NCI-H2107 (cell line): ENCODE measurements at places on chromosomes 4 and X.

GRCh38 chrX:155334486-155335336 lies at the start of gene CLIC2:
TSS of gene CLIC2 (minus strand) at chrX:155334614. CDS start at chrX:155334427, 187 bp downstream.
- no peak for DNase-seq

- DNase-seq, result no peak
Observed at GRCh38 chr4:96739101-96739500, 899.2 kb downstream of the PDHA2 start.

DNA sequence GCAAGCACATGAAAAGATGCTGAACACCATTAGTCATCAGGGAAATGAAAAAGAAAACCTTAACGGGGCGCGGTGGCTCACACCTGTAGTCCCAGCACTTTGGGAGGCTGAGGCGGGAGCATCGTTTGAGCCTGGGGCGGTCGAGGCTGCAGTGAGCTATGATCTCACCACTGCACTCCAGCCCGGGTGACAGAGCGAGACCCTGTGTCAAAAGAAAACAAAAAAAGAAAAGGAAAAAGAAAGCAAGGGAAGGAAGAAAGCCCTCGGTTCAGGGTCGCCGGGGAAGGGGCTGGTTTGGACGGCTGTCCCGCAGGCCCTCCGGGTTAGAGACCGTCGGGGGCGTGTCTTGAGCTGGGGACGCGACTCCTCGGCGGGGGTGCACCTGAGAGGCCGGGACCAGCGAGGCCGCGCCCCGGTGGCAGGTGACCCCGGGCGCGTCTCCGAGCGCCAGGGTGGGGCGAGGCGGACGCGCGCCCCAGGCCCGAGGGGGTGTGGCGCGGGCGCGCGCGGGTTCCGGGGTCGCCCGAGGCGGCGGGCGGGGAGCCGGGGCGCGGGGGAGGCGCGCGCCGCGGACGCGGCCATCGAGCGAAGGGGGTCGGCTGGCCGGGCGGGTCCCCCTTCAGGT lies 478 bp upstream of the PLXNA3 start:
- no peak for DNase-seq

GRCh38 chr4:3655963-3656362 lies 110.2 kb upstream of the ADRA2C start:
- no peak for DNase-seq

DNA sequence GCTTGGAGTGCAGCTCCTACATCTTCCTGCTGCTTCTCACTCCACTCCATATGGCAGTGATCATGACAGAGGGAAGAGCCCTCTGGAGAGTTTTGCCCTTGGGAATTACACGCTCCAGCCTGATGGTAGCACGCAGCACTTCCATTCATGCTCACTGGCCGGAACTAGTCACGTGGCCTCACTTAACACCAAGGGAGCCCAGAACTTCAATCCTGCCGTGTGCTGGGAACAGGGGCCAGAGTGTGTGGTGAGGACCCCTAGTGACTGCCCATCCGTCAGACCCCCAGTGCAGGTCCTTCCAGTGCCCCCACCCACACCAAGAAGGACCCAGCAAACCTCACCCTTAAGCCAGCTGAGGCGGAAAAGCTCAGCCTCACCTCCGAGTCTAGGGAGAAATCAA lies 230.7 kb downstream of the EVC2 start:
- DNase-seq, result no peak

GRCh38 chrX:132119283-132119682 lies 8.5 kb downstream of the FRMD7 start:
- DNase-seq, result no peak

- no peak for DNase-seq
Observed at GRCh38 chr4:133920236-133920635, 281.4 kb downstream of the PABPC4L start.

GRCh38 chr4:2636331-2636730 lies 99.9 kb downstream of the FAM193A start:
- DNase-seq, result no peak

GRCh38 chrX:75276666-75277065 lies 2.8 kb downstream of the UPRT start:
- DNase-seq, result no peak

DNA sequence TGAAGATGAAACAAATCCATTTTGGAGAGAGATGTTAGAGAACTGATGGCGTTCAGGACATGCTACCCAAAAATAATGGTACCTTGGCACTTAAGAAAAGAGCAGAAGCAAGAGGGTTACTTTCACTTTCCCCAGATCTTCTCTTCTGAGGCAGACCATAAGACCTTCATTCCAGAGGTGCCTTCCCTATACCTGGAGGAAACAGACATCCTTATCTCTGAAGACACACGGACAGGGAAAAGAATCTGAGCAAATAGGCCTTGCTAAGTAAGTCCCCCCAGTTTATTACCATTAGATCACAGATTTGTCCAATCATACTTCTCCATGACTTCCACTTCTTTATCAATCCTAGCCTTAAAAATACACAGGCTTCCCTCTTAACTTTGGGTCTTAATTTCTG lies 2.0 kb upstream of the FGF2 start:
- no peak for DNase-seq

DNA sequence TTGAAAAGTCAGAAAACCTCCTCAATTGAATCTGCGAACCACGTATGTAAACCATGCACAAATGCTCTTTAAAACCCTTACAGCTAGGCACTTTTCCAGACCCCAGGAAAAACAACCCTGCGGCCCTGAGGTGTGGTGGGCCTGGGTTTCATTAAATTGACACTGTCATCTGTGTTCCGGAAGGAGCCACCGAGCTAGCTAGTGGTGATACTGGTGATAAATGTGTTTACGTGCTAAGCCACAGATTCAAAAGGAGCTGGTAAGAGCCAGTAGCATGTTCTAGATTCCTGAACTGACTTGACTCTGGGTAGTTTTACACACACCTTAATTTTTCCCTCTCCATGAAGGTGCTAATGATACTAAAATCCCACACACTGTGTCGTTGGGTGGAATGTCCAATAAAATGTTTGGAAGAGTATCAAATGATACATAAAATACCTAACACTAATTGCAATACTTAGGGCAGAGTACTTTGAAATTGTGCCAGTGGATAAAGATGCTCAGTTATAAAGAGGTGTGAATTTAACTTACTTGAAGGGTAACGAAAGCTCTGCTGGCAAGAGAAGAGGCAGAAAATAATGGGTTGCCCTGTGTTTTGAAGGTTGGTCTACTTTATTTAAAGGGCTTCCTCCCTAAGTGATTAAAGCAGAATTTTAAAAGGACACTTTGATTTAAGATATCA lies 8.5 kb downstream of the SMS start:
- no peak for DNase-seq

GRCh38 chr4:14856062-14856933 lies 146.0 kb upstream of the CPEB2 start:
- DNase-seq, result no peak

DNA sequence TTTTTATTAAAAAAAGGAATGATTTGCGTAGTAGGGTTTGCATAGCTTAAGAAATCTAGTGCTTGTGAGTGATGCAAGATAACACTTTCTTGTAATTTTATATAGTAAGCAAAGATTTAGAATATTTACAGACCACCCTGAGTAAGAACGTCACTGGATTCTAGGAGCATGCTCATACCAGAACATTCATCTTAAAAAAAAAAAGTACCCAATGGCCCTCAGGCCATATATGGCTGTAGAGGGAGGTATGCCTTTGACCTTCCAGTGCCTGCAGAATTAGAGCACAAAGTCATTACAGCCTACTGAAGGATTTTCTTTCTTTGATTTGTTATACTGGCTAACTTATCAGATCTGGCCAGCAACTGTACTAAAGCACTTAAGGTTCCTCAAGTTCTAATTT lies 236.3 kb upstream of the GYPA start:
- DNase-seq, result no peak
